ENCODE measurements at places on chromosomes 4 and X.
A peak's percentile ranks its signal among the peaks of the same experiment; 100 is the strongest.

GRCh38 chr4:127344071-127344470 lies 288.7 kb upstream of the INTU start:
- DNase-seq = no peak

DNA sequence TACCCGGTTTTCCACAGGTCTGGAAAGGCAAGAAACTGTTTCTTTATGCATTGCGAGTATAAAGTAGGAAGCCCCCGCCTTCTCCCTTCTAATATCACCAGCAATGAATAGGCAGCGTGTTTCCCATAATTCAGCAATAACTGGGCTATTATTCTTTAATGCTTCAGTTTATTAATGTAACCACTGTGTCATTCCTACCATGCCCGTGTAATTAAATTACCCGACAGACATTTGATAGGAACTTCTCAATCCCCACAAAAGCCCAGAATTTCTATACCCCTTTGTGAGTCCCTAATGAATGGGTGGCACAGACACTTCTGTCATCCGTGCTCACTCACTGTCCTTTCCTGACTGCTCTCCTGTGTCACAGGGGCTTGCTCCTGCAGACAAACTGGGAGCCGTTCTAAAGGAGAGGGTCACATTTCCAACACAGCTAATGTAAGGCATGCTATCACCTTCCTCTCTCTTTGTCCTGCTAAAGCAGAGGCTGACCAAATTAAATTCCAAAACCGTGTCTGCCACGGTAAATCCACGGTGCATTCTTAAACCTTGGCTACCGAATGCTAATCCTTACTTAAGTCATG lies 108.5 kb upstream of the MID1 start:
- no peak for DNase-seq

DNA sequence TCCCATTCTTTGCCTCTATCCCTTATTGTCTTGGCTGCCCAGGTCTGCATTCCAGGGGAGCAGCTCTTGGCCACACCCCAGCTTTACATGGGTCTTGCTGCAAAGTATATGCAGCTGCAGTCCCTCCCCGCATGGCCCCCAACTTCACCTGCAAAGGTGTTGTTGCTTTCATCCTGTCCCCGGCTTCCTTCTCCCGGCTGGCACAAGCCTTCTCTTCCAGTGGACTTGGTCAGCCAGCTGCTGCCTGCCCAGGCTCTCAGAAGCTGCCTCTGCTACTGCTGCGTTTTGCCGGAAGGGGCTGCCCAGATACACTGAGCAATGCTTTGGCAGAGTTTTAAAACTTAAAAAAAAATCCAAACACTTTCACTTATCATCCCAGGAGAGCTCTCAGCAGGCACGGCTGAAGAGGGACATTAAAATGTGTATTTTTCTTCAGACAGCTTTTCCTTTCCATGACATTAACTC lies 121.2 kb upstream of the PDLIM3 start:
- peak; percentile 19 for DNase-seq

DNA sequence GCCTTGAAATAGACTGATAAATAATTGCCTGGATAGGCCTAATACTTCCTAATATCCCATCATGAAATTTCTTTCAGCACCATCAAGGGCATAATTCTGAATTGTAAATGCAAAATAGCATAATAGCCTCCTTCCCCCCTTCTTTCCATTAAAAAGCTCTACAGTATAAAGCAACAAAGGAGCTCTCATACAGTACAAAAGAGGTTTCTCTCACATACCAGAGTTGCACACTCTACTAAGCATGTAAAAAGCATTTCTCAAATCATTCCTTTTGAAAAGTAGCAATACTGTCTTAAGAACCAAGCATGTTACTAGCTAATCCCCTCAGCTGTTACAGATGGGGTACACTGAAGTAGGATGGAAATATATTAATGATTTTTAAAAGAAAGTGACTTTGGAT lies 509.0 kb downstream of the KLHL13 start:
- DNase-seq = no peak

GRCh38 chrX:142250502-142250901 lies 45.4 kb upstream of the MAGEC2 start:
- no peak for DNase-seq

- DNase-seq = no peak
Measured at GRCh38 chr4:154014407-154015321, 225.8 kb upstream of the SFRP2 start.

DNA sequence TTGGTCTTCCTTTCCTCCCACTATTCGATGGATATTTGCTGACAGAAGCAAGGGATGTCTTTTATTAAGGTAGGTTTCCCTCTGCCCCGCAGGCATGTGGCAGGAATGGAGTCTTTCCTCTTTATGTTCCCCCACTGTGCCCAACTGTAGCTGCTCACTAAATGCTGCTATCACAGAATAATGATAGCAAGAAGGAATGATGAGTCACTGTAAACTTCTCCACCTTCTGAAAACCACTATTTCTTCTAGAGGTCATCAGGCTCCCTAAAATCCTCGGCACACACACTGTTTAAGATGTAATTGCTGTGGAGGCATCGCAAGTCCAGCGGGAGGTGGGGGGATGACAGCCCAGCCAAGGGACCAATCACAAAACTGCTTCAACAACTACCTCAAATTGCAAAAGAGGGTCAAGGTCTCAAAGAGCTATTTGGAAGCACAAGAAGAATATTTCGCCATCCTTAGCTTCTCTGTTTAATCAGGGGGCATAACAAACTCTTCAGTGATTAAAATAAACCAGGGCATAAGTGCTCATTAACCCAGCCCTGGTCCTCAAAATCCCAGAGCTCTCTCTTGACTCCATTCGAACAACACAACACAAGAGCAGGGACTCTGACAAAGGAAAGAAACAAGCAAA lies 13.9 kb downstream of the QDPR start:
- DNase-seq = no peak

GRCh38 chr4:160795216-160795615 lies 1368.6 kb downstream of the FSTL5 start:
- no peak for DNase-seq

DNA sequence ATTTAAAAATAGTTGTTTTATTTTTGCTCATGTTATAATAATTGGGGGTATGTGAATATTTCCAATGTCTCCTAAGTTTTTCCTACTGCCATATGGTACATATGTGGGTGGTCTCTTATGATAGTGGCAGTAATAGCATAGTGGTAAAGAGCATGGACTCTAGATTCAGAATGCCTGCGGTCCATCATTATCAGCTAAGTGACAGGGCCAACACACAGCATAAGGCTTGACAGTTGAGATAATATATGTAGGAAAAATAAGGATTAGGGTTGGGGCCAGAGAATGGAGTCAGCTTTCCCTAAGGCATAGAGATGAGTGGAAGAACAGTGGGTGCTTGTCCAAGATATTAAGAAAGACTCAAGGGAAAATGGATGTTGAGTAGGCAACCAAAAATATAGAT lies 2707.5 kb downstream of the PCDH7 start:
- no peak for DNase-seq

DNA sequence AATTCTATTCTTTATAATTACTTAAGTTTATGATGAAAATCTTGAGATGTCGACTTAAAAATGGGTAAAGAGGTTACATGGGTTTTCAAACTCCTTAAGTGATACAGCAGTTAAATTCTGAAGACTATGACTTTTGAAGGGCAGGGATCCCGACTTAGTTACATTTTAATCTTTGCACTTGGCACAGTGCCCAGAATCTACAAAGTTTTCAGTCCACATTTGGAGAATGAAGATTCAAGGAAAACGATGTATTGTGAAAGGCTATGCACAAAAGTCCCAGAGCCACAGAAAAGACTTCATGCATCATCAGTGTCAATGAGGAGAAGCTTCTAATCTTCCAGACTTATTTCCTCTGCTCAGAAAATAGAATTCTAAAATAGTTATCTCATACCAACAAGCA lies 36.3 kb upstream of the GRPR start:
- DNase-seq = no peak

GRCh38 chr4:91488946-91489345 lies 814.8 kb upstream of the GRID2 start:
- no peak for DNase-seq

DNA sequence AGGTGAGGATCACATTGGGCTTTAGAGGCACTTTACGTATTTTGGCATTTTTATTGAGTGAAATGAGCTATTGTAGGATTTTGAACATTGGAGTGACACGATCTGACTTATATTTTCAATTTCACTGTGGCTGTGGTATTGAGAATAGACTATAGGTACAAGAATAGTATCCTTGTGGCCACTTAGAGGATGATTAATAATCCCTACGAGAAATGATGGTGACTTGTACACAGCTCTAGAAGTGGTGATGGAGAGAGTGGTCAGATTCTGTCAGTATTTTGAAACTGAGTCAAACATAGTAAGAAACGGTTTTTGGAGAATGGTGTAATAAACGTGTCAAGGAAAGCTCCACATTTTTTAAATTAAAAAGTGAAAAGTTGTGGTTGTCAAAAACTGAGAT lies 494.7 kb downstream of the EPHA5 start:
- no peak for DNase-seq

DNA sequence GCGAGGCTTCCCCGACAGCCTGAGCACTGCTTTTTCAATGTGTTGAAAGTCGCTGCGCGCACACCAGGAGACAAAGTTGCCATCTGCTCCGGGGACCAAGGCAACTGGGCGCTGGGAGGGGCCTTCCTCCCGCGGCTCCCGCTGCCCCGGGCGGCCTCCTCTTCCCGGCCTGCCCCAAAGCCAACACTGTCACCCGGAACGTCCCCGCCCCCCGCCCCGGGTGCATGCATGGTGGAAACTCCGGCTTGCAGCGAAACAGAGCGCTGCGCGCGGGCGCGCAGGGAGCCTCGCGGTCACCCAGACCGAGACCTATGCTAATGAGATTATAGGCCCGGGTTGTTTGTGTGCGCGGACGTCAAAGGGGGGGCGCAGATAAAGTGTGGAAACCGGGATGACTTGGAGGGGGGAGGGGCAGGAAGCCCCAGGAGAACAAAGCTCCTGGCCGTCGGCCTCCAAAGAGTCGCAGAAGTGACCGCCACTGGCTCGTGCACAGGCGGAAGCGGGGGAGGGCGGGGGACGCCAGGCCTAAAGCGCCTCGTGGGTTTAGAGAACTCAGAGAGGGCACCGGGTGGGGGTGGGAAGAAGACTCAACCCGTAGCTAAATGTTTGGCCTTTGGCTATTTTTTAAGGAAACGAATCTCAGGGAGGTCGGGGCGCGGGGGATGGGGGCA lies 88.8 kb downstream of the BCOR start:
- no peak for DNase-seq

DNA sequence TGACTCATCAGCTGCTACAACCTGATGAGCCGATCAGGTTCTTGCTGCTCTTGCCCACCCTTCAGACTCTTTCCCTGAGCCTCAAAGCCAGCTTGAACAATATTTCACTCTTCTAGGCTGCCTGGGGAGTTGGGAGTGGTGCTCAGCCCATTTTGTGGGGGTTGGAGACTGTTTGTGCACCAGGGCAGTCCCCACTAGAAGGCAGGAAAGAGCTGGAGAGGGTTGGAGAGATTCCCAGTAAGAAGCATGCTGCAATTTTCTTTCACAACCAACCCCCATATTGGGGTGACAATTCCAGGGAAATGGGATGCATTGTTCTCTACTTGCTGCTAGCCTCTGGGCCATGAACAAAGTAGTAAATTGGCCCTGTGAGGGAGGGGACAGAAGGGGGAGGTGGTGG lies 44.1 kb downstream of the SLC16A2 start:
- DNase-seq = no peak
